ENCODE measurements at places on chromosomes 1 and 21. TPM values are rescaled to one million over a fixed set of nuclear protein-coding genes. Genes with fewer than 3 reads are reported as not detected.

The GUCA2B gene
- not detected for total RNA-seq

The GJA5 gene
- total RNA-seq = not detected

The OR2L8 gene
- not detected for total RNA-seq

The PPM1J gene
- total RNA-seq = 1.1 TPM

The KIF14 gene
- total RNA-seq = 15.1 TPM

The SERBP1 gene
- total RNA-seq = 233 TPM

The SPRR2E gene
- not detected for total RNA-seq

The SNAPIN gene
- total RNA-seq = 56.5 TPM

The ATP1A1 gene
- total RNA-seq = 163 TPM

The KRTAP11-1 gene
- total RNA-seq = not detected

The CD1E gene
- not detected for total RNA-seq

The APCS gene
- not detected for total RNA-seq

The SYT6 gene
- total RNA-seq = 0.54 TPM

The HCRTR1 gene
- total RNA-seq = not detected

The LCE2B gene
- total RNA-seq = not detected

The USH2A gene
- not detected for total RNA-seq

The WLS gene
- total RNA-seq = 16.7 TPM

The PERM1 gene
- 0.15 TPM for total RNA-seq

The OR2T2 gene
- not detected for total RNA-seq

The FCER1G gene
- not detected for total RNA-seq

The TMPRSS2 gene
- total RNA-seq = not detected

The GCSAML gene
- total RNA-seq = not detected

The HPCAL4 gene
- 0.33 TPM for total RNA-seq

The TRPM2 gene
- 9.4 TPM for total RNA-seq

The ADAMTSL4 gene
- 3.4 TPM for total RNA-seq

The SRGAP2C gene
- total RNA-seq = 9.8 TPM

The GBP5 gene
- total RNA-seq = not detected

The S100A3 gene
- 90.5 TPM for total RNA-seq

The RORC gene
- total RNA-seq = not detected

The AKR7A3 gene
- total RNA-seq = not detected

The SPRR2F gene
- total RNA-seq = not detected

Data from A549 treated with DMSO at 1 μM for 4 hours (cell line).